ENCODE measurements at places on chromosomes 6 and 20. TPM values are rescaled to one million over a fixed set of nuclear protein-coding genes. Genes with fewer than 3 reads are reported as not detected.

SCRT2 gene
- not detected for total RNA-seq

MUCL3 gene
- total RNA-seq, result 0.20 TPM

SRMS gene
- total RNA-seq, result 0.16 TPM

LAMA4 gene
- 1.3 TPM for total RNA-seq

SNAP91 gene
- 0.07 TPM for total RNA-seq

ENPP4 gene
- 0.29 TPM for total RNA-seq

MAS1L gene
- total RNA-seq, result not detected

BPI gene
- total RNA-seq, result not detected

C6orf15 gene
- not detected for total RNA-seq

ME1 gene
- total RNA-seq, result 40.5 TPM

XRN2 gene
- total RNA-seq, result 98.7 TPM
